IMR-90 (cell line): ENCODE measurements at places on chromosomes 2 and 18. TPM values are rescaled to one million over a fixed set of nuclear protein-coding genes. Genes with fewer than 3 reads are reported as not detected.

GRCh38 chr18:53819174-53819573 is 405.3 kb downstream of the MBD2 start:
- no peak for DNase-seq

RUFY4 gene
- polyA plus RNA-seq = not detected in 2 replicates

GRCh38 chr2:76288598-76288997 is 577.9 kb upstream of the GCFC2 start:
- no peak for DNase-seq

- DNase-seq = no peak
These were observed 865.5 kb downstream of the DSC3 start for GRCh38 chr18:30177056-30177455.

DNA sequence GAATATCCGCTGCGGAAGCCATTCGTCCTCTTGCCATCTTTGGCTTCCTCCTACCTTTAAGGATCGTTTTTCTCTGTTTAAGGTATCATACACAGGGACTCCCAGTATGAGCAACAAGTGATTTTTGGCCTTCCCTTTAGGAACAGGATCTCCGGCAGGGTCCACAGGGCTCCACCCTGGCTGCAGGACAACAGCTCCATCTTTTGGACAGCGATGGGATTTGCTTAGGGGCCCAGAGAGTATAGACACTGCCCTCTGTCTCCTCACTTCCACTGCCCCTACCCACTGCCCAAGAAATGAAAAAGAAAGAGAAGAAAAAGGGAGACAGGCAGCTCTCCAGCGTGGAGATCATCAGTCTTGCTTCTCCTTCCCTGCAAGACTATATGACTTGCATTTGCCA is 224.5 kb downstream of the UXS1 start:
- DNase-seq = no peak

RBM44 gene
- polyA plus RNA-seq = 0.14 TPM in 2 replicates

NEURL3 gene
- polyA plus RNA-seq = not detected in 2 replicates

GRCh38 chr2:226123300-226123699 is 676.3 kb downstream of the IRS1 start:
- DNase-seq = no peak

STPG4 gene
- polyA plus RNA-seq = 0.06 and 0.12 TPM in 2 replicates

- DNase-seq = peak; percentile 31
These were observed 75.6 kb upstream of the TTN start for GRCh38 chr2:178882666-178883440.

DNA sequence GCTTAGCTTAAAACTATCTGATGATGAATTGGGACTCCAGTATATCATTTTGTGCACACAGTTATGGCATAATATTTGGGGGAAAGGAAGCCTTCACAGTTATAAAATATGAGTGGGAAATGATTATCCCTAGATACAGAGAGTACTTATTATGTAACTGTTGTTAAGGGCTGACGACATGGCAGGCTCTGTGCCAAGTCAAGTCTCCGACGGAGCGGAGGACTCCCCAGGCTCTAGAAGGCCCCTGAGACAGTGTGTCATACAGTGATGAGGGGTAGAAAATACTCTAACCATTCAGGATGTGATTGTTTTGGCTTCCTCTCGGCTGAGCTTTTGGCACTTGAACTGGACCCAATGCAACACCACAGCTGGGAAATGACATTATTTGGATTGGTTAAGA is 211.8 kb downstream of the SLC8A1 start:
- DNase-seq = peak; percentile 96

DNA sequence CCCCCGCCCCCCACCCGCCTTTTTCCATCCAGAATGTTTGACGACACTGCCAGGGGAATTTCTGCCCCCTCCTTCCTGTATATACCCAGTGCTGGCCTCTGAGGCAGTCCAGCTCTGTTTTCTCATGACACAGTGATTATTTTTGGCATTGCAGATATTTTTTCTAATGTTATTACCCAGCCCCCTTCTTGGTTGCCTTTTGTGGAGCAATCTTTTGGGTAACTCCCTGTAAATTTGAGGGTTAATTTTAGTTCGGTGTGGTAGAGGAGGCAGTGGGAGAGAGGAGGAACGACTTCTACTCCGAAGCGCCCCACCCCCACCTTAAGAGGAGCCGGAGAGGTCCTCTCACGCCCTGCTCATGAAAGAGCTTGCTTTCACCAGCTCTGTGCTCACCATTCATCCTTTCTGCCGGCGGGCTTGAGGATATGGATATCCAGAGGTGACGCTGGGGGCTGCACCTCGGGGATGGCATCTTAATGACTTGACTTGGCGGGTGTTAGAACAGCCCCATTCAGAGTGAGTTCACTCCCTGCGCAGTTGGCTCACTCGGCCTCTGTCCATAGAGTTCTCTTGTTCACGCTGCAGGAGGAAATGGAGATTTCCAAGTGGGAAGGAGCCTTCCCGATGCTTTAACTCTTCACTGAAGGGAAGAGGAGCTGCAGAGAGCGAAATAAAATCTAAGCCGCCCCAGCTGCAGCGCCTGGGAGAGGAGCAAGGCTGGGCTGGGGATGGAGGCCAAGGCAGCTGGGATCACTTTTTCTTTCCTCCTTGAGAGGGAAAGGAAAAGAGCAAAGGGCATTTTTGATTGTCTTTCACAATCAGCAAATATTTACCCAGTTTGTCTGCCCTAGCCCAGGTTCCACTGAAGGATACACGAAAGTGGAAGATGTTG is 38.4 kb downstream of the EPAS1 start:
- DNase-seq = peak; percentile 88

TRAK2 gene
- polyA plus RNA-seq = 10.7 and 13.1 TPM in 2 replicates

DNA sequence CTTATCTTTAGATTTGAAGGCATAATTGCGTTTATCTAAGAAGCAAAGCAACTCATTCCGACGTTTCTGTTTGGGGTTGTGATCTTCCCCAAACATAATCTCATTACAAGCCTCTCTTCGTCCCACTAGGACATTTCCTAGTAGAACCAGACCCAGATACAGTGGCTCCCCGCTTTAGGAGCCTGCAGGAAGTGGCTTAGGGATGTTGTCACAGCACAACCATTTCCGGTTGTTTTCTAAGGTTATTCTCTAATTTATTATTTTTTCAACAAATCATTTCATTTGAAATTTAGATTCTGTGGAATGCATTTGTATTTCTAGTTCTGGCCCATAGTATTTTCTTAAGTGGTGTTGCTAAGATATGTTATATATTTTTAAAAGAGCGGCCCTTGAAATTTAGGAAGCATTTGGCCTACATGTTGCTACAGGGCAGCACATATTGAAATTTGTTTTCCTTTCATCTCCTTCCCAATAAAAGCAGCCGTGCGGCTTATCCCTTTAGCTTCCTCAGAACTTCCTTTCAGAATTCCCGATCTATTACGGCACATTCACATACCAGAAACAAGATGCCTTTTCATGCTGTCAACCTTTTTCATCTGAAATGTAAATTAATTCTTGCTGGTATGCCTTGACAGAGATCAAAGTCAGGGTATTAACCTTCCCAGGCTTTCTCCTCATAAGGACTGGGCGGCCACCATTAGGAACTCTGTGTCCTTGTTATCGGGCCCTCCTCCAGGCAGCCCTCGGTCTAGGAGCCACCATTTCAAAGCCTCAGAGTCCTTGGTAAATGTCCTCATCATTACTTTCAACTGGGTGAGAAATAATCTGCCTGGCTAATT is 210.9 kb upstream of the SP5 start:
- DNase-seq = no peak
